ENCODE measurements at places on chromosomes 5 and 9.

- no peak for DNase-seq
These were observed 87.2 kb downstream of the TLE4 start for GRCh38 chr9:79658926-79659325.

- no peak for DNase-seq
These were observed 1.9 kb upstream of the PCDH1 start for GRCh38 chr5:141879941-141880738.

DNA sequence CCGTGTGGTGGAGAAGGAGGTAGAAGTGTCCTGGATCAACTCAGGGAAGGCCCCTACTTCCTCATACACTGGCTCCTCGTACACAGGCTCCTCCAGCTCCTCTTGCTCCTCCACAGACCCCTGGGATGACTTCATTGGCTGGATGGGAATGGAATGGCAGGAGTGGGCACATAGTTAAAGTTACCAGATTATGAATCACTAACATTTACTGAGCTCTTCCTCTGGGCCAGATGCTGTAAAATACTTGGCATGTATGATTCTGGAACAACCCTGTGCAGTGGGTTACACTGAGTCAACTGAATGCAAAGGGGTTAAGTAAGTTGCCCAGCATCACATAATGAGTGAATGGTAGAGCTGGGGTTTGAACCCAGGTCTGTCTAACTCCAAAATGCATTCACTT lies 3.1 kb upstream of the FCHSD1 start:
- no peak for DNase-seq

GRCh38 chr9:133637451-133638055 lies 1.4 kb downstream of the DBH start:
- DNase-seq = no peak

GRCh38 chr9:121266906-121267650 lies 884 bp upstream of the GSN start:
- DNase-seq = no peak

DNA sequence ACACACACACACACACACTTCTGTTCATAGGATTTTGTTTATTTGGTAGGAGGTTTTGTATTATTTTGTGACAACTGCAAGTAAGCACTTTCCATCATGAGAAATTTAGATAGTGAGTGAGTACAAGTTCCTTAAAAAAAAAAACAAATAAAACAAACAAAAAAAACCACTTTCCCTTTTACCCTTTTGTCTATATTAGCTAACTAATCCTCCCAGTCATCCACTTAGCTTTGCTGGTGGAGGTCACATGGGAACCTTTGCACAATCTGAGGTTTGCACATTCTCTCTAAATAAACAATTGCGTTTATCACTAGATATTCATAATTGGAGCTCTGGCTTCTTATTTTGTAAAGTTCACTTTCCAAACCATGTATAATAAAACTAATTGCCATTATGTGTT lies 6.8 kb downstream of the ITGA1 start:
- no peak for DNase-seq

GRCh38 chr9:127753622-127754021 lies 18.5 kb upstream of the TOR2A start:
- no peak for DNase-seq

GRCh38 chr5:154477382-154478223 lies 424 bp downstream of the HAND1 start:
- DNase-seq = no peak

GRCh38 chr9:111949919-111950318 lies 53.3 kb downstream of the UGCG start:
- DNase-seq = no peak

- DNase-seq = no peak
These were observed 11.6 kb downstream of the NAIP start for GRCh38 chr5:71013575-71013974.

GRCh38 chr5:40904205-40904993 lies 4.9 kb upstream of the C7 start:
- DNase-seq = peak; percentile 32

GRCh38 chr5:101943784-101944183 lies 352.3 kb downstream of the SLCO4C1 start:
- DNase-seq = no peak

GRCh38 chr9:101369286-101369685 lies 15.5 kb downstream of the BAAT start:
- no peak for DNase-seq

DNA sequence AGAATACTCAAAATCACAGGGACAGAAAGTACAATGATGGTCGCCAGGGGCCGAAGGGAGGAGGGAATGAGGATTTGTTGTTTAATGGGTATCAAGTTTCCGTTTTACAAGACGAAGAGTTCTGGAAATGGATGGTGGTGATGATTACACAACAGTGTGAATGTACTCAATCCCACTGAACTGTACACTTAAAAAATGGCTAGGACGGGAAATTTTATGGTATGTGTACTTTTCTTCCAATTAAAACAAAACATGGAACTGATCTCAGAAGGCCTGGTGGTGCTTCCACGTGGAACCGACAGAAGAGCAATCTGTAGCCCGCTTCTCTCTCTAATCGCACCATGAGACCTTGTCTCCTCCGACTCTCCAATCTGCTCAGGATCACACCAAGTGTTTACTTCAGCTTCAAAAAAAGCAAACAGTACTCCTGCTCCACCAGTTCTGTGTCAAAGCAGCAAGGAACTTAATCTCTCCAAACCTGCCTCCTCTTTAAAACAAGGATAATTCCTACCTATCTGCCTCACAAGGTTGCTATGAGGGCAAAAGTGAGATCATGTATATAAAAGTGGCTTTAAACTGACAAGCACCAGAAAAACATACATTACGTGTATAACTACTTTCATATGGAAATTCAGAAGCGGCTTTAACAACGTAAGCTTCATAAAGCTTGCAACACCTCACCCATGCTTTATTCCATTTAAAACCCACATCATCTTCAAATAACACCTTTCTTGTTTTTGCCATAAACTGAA lies 2.1 kb downstream of the ECPAS start:
- DNase-seq = no peak

DNA sequence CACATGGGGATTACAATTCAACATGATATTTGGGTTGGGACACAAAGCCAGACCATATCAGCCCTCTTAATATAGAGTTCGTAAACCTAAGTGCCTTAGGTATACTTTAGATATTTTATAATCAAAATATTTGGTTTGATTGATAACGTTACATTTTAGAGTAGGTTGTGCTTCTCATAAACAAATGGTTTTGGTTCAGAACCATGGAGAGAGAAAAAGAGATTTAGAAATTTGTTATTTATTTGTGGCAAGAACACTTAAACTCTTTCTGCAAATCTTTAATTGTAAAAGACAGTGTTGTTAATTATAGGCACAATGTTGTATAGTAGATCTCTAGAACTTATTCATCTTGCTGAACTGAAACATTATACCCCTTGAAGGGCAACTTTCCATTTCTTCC lies 298.8 kb downstream of the TENT4A start:
- DNase-seq = no peak

DNA sequence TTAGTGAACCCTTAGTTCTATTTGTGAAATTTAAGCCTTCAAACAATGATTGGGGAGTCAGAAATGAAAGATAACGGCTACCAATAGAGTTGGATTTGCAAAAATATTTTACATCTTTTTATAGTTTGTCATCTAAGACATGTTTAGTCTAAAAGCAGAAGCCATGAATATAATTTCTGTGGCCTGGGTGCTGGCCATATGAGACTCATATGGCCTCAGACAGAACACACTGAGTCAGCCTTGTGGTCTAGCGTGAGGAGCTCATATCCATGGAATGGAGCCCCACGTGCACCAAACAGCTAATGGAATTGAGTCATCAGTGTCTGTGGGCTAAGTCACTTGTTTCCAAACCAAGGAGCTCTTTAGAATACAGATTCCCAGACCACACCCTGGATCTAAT lies 240.7 kb upstream of the NREP start:
- no peak for DNase-seq
